ENCODE measurements at places on chromosomes 7 and 10. TPM values are rescaled to one million over a fixed set of nuclear protein-coding genes. Genes with fewer than 3 reads are reported as not detected.

The PLCE1 gene
- total RNA-seq, result 8.6 TPM

The HOXA1 gene
- total RNA-seq, result 0.84 TPM

The COPS6 gene
- total RNA-seq, result 69.0 TPM

The RPS24 gene
- 2,373 TPM for total RNA-seq

The HOGA1 gene
- 8.7 TPM for total RNA-seq

The GIMAP5 gene
- 146 TPM for total RNA-seq

The CDC14C gene
- total RNA-seq, result not detected

The AKR1D1 gene
- total RNA-seq, result not detected

The OPALIN gene
- total RNA-seq, result not detected

The AOAH gene
- total RNA-seq, result 21.1 TPM

The WIPF3 gene
- total RNA-seq, result 0.24 TPM

The GRM3 gene
- not detected for total RNA-seq

The MYOF gene
- total RNA-seq, result 113 TPM

The MKX gene
- 5.6 TPM for total RNA-seq

The CDHR1 gene
- total RNA-seq, result 0.24 TPM

The ERVW-1 gene
- not detected for total RNA-seq

The PSAP gene
- total RNA-seq, result 1,475 TPM

The C7orf57 gene
- total RNA-seq, result not detected

The TECPR1 gene
- total RNA-seq, result 12.4 TPM

The RBP3 gene
- total RNA-seq, result not detected

DNA sequence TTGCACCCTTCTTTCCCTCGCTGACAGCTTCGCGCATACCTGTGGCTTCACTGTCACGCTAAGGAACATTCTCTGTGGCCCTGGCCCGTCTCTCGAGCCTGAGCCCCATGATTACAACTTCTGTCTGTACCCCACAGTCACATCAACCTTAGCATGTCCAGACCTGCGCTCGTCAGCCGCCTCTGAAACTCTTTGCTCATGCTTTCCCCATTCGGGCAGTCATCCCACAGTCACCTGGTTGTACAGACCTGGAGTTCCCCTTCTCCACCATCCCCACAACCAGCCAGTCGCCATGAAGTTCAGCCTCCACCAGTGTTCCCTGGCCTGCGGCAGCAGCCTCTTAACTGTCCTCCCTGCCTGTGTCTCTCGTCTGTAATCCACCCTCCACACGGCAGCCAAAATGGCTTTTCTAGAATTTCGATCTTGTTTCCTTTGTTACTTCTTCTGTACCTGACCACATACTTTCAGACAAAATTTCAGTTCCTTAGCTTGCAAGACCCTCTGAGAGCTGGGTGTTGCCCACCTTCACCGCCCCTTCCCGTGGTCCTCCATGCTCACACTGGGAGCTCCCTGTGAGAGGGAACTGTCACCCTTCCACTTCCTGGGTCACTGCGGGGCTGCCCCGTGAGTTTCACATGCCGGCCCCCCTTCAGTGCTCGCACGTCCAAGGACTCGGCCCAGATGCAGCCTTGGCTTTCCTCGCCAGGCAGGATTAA, 229.2 kb downstream of the CELF2 start:
- no peak for DNase-seq

GRCh38 chr7:82839555-82839954, 323.1 kb downstream of the PCLO start:
- DNase-seq, result no peak

DNA sequence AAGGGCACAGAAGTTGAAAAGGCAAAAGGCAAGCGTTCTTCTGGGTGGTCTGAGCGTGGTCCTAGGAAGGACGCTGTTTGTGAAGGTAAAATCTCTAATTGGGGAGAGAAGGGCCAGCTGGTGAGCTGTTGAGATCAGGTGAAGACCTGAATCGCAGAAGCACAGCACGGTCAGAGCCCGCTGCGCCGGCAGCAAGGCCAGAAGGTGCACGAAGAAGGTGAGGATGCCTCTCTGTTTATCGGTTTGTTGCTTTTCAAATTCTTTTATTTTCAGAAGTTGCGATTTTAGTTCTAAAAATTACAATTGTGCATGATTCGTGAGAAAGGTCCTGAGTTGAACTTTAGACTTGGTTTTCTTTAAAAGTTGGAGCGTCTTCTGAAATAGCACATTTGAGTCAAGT, 247.8 kb upstream of the FOXK1 start:
- DNase-seq, result no peak

GRCh38 chr10:124799211-124799610, 2.4 kb upstream of the ABRAXAS2 start:
- DNase-seq, result no peak

DNA sequence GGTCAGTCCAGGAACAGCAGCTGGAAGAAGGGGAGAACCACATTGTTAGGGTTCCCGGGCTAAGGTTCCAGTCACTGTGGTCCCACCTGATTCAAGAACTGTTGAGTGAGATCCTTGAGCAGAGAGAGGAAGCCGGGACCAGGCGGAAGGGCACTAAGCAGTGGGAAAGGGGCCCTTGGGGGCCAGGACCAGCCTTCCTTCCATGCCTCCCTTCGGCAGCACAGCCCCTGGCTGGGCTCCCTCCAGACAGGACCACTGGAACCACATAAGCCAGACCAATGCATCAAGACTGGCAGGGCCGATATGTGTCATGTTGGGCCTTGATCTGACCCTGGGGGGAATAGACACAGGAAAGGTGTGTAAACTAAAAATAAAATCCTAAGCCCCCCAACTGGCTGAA, 103.9 kb downstream of the STRA8 start:
- DNase-seq, result no peak

DNA sequence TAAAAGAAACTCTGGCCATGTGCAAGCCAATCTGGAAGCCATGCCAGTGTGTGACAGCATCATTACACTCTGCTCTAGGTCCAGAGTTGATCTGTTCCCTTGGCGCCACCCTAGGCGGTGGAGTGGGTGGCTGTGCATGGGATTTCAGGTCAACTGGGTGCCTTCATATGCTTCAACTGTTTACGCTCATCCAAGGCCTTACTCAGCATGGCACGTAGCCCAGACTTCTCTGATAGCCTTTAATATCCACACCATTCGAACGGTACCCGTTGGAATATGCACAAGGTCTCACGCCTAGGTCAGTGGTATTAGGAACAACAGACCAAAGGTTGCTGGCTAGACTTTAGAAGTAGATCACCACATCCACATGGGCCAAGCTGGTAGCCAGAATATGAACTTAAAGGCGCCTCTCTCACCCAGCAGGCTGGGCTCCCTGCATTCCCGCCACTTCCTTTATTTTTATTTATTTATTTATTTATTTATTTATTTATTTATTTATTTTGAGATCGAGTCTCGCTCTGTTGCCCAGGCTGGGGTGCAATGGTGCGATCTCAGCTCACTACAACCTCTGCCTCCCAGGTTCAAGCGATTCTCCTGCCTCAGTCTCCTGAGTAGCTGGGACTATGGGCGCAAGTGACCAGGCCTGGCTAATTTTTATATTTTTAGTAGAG, 18.7 kb upstream of the ACHE start:
- no peak for DNase-seq

GRCh38 chr7:5625938-5626337, 155.5 kb downstream of the RNF216 start:
- DNase-seq, result no peak

- DNase-seq, result no peak
Measured at GRCh38 chr7:34719636-34720035, 61.6 kb downstream of the NPSR1 start.

DNA sequence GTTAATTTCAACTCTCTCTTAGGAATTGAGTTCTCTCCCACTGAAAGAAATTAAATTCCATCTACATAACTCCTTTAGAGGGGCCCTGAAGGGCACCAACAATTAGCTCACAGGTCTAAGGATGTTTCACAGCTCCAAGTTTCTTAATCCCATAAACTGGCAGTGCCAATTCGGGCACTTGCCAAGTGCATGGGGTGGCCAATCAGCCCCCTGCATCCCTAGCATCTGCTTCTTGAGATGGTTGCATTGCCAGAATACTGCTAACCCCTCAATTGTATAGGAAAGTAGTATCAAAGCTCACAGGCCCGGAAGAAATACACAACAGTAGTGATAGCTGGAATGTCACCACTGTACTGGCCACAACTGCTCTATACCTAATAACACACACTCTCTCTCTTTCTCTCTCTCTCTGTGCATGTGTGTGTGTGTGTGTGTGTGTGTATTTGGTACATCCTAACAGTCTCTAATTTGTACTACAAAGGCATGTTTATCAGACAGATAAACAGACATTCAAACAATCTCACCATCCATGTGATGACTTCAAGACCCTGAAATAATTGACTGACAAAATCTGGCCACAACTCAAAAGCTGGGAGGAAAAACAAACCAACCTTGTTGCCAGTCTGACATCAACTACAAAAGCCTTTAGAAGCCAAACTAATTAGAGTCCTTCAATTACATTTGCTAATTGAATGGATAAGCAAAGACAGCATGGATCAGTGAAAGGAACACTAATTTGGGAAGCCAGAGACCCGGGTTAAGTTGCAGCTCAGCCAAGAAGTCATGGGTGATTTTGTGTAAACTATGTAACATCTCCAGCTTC, 27.8 kb downstream of the HIBADH start:
- no peak for DNase-seq

GRCh38 chr7:98802088-98802780, 67.6 kb downstream of the TMEM130 start:
- DNase-seq, result no peak

GRCh38 chr10:20552382-20552781, 344.7 kb downstream of the NEBL start:
- no peak for DNase-seq

DNA sequence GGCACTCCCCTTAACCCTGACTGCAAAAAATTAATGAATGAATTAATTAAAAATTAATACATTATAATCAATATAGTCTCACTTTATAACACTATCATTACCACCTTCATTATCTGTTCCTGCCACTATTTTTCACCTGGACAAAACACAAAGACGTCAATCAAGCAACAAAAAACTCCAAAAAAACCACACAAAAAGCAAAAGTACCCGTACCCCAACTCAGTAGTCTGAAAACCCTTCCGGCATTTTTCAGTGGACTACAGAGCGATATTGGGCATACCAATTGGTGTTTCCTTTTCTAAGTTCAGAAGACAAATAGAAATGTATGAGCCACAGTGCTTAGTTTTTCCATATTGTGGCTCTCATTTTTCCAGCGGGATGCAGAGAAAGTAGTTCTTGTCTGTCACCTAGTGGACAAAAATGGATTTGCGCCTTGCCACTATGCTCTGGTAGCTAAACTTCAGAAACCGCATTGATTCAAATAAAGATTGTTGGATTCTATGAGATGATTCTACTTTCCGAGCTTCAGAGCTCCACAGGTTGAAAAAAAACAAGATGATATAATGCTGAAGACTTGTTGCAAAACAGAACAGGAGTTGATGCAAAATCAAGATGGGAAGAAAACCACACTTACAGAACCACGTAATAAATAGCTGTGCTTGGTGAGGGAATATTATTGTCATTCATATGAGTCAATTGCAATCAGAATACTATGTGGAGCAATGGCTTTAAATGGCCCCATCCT, 50.6 kb upstream of the ITGB1 start:
- DNase-seq, result peak; percentile 38

- no peak for DNase-seq
Measured at GRCh38 chr7:117791877-117792780, 81.1 kb downstream of the CTTNBP2 start.

DNA sequence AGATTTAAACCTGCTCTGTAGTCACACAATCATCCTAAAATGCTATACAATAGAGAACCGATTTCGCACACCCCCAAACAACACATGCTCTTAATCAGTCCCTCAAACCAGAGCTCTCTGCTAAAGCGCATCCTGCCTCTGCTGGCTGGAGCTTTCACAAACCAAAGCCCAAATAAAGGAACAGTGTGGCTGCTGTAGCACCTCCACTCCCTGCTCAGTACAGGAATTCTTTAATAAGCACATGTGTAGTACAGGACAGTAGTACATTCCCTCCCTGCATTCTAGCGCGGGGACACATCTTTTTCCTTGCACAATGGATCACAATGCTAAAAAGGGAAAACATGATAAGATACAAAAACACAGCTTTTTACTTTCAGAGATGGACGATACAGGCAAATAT, 684.6 kb downstream of the MAGI2 start:
- no peak for DNase-seq

- DNase-seq, result no peak
Measured at GRCh38 chr7:6640246-6640721, 3.2 kb downstream of the ZNF316 start.

GRCh38 chr10:63093227-63093626, 39.9 kb upstream of the NRBF2 start:
- no peak for DNase-seq

GRCh38 chr7:15105711-15106110, 203.2 kb upstream of the DGKB start:
- DNase-seq, result no peak

- DNase-seq, result no peak
Measured at GRCh38 chr7:71787513-71787912, 624.6 kb downstream of the CALN1 start.

GRCh38 chr10:22464966-22465629, 119.8 kb downstream of the SPAG6 start:
- no peak for DNase-seq

- DNase-seq, result no peak
Measured at GRCh38 chr10:37495415-37495814, 362.0 kb downstream of the ZNF248 start.

- DNase-seq, result no peak
Measured at GRCh38 chr10:11871466-11871865, 48.3 kb downstream of the PROSER2 start.

GRCh38 chr7:116873619-116874018, 11.2 kb downstream of the CAPZA2 start:
- no peak for DNase-seq

- no peak for DNase-seq
Measured at GRCh38 chr10:97096261-97097083, 89.3 kb downstream of the SLIT1 start.

DNA sequence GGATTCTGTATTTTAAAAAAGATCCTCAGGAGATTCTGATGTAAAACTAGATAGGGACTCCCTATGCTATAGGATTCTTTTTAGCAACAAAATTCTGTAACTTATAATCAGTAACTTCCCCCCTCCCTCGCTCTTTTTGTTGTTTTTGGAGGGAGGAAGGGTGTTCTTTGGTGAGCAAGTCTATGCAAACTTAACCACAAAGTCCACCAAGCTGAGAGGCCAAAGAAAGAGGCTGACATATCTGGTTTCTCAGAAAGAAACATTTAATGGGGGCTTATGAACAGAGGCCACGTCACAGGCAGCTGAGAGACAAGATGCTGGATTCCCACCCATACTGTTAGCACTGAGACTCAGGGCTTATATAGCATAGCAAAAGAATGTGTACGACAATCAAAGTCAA, 14.3 kb upstream of the ABCB5 start:
- DNase-seq, result no peak

Measured in omental fat pad (tissue), 4 donors.